ENCODE measurements at places on chromosomes 6 and 20.

- no peak for DNase-seq
Observed at GRCh38 chr20:57780398-57780797, 70.6 kb upstream of the PMEPA1 start.

- no peak for DNase-seq
Observed at GRCh38 chr6:122567034-122567433, 43.2 kb upstream of the PKIB start.

DNA sequence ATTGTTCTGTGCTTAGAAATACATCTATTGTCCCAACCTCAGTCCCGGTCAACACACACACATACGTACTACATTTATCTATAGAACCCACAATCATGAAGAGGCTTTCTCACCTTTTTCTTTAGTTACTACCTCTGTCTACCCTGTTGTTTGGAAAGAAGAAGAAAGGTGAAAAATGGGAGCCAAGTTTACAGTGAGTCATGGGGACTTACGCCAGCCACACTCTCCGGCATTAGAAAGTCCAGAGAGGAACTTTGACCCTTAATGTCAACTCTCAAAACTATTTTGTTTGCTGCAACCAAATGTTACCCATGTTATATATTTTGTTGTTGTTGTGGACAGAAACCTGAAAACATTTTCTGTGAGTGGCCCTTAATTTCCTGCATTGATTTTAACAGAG, 259.1 kb downstream of the ZFAND3 start:
- DNase-seq, result no peak

- no peak for DNase-seq
Observed at GRCh38 chr6:31225735-31226134, 46.2 kb downstream of the HLA-C start.

DNA sequence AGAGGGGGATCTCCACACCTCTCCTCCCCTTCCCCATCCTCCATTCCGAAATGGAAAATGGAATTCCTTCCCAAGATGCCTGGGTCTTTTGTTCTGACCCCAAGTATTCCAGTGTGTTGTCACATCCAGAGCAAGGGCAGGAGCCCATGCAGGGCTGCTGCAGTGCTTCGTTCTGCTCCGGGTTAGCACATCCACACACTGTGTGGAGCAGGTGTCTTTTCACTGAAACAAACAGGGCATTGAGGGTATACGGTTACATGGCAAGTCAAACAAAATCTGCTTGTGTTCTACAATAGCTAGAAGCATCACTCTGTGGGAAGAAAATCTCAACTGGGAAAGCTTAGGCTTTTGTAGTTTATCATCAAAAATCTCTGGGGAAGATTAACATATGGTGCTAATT, 56.9 kb downstream of the LYRM2 start:
- DNase-seq, result no peak

DNA sequence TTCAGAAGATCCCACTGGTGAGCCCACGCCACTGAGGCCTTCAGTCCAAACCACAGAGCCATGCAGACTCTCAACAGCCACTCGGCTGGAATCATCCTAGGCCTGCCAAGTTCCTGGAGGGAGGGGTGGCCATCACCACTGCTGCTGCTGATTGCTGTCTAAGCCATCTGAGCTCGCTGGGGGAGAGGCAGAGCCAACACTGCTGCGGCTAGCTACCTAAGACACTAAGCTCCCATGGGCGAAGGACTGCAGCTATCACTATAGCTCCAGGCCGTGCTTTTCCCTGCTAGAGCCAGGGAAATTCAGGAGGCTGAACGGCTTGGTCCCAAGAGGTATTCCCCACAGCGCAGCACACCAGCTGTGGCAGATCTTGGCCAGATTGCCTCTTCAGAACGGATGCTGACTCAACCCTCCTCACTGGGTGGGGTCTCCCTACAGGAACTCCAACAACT, 73.6 kb downstream of the TBC1D32 start:
- DNase-seq, result no peak

DNA sequence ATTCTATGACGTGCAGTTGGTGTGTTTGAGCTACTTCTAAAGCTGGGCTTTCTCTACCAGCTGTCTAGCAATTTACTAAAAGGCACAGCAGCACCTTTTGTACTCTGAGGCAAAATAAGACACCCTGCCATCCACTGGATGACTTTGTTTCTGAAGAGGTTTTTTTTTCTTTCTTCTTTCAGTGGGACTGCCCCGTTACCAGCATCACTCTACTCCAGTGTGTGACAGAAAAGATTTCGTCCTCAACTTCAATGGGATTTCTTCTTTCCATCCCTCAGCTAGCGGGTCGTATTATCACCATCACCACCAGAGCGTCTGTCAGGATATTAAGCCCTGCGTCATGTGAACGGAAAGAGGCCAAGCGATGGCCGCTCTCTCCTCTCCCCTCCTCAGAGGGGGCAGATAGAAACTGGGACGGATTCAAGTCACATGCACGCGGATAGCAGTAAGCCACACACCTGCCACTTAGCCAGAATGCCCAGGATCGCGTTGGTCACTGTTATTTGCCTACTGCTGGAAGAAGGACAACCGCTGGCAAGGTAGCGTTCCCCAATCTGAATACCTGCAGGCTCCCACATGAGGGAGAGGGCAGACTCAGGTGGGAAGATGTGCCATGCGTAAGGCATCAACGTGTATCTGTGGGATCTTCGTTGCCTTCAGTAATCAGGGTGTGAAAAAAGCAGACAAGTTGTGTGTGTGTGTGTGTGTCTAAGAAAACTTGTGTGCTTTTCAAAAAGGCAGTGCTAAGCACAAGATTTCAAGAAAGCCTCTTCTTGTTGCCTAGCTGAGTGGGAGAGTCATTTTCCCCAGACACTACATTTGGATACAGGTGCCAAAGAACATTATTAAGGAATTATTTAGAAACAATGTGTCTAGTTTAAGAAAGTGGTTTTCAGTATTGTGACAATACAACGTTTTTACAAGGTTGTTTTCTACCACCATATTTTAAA, 5.4 kb downstream of the FOXF2 start:
- DNase-seq, result no peak

- DNase-seq, result no peak
Observed at GRCh38 chr20:42155586-42155985, 537.4 kb upstream of the CHD6 start.

DNA sequence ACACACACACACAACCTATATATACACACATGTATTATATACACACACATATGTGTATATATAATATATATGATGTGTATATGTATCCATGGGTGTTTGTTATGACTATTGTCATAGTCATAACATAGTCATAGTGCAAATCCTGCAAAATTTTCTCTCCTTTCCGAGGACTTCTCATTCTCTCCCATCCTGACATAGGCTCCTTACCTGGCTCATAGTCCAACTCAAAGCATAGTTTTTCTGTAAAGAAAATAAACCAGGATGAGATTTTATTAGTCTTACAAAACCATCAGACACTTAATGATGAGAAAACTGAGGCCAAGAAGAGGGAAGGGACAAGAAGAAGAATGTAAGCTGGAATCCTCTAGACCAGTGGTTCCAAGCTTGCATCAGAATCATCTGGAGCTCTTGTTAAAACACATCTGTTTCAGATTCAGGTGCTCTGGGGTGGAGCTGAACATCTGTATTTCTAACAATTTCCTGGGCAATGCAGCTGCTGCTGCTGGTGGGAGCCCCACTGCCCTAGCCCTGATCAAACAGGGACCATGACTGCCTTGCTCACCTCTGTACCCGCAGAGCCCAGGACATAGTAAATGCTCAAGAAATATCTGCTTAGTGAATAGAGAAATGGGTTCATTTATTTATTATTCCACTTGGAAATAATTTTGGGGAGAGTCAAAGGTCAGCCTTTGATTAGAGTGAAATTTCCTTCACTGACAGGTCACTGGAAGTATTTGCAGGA, 5.3 kb downstream of the TRIM10 start:
- DNase-seq, result no peak

- no peak for DNase-seq
Observed at GRCh38 chr6:134046054-134046453, 6.4 kb downstream of the SLC2A12 start.

GRCh38 chr6:20533746-20534294, 437 bp upstream of the CDKAL1 start:
- no peak for DNase-seq

DNA sequence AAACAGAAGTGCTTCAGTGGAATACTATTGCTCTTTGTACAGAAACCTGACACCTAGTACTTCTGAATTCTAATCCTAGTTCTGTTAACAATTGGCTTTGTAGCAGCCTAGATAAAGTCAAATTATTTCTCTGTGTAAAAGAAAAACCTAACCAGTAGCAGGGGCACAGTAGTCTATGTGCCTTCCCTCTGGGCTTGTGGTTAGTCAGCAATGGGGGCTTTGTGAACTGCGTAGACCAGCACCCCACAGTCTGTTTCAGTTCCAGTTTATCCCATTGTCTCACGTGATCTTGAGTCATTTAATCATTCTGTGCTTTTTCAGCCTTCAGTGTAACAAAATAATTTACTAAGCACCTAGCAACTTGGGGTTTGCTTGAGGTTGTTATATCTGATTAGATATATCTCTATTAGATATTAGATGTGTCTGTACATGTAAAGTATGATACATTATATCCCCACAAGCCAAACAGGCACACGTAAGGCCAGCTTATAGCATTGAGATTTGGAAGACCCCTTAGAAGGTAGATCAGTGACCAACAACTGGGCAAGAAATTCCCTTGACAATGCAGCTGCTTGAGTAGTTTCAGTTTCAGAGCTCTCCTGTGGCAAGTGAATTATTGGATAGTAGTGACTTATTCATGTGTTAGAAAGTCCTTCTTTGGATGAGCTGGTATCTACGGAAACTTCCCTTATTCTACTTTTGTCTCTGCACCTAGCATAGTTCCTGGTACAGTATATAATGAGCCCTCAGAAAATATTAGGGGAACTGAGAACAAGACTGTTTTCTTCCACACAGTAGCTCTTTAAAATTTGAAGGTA, 27.9 kb upstream of the CCR6 start:
- DNase-seq, result no peak

GRCh38 chr6:13364842-13365241, 36.5 kb upstream of the TBC1D7 start:
- DNase-seq, result no peak

DNA sequence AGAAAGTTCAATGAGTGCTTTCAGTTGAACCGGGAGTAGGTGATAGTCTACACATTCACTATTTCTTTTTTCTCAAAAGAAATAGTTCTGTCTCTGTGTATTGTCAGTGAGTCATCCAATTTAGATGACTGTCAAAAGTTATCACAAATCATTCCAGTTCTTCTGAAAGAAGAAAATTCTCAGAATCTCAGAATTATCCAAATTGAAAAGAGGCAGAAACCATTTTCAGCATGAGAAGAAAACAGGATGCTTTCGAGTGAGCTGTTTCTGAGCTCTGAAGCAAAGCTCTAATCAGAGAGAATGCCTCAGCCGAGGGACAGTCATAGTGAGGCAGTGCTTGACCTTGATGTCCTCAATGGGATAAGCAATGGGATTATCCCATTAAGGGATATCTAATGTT, 97.9 kb downstream of the HUS1B start:
- no peak for DNase-seq

GRCh38 chr6:71299541-71300470, 11.2 kb downstream of the OGFRL1 start:
- no peak for DNase-seq

DNA sequence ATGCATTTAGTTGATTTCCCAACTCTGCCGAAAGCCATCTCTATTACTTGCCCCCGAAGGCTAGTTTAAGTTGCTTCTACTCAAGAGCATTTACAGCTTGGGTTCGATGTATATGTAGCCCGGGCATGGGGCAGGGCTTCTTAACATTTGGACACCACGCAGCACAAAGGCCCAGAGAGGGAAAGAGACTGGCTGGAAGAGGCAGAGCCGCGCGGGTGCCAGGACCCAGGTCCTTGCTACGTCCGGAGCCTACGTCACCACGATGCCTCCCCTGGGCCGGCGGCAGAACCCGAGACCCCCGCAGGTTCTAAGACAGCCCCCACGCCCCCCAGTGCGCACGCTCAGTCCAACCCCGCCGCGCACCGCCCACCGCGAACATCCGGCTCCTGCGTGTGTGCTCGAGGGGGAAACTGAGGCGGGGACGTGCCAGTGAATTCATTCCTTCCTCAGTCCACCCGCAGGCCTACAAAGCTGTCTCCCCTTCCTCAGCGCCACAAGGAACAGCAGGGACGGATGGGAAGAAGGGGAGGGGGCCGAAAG, 367 bp upstream of the PCIF1 start:
- DNase-seq, result peak; percentile 17

- DNase-seq, result no peak
Observed at GRCh38 chr6:105880030-105880492, 206.1 kb upstream of the PRDM1 start.

GRCh38 chr20:50320901-50321796, 130.5 kb downstream of the CEBPB start:
- DNase-seq, result no peak

DNA sequence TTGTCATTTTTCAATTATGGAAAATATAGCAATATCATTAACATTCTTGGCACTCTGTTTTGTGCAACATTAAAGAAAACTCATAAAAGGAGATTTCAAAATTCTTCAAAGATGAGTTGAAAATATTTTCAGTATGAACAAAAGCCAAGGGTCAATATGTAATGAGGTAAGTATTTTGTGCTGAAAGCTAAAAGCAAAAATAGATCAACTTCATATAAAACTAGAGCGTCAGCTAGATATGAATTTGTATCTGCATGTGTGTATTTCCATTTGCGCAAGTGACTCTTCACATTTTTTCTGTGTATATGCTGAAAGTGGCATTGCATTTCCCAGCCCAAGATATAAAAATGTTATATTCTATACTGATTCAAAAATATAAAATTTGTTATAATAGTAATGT, 492.1 kb upstream of the EYS start:
- DNase-seq, result no peak

GRCh38 chr6:6579281-6579680, 9.2 kb upstream of the LY86 start:
- DNase-seq, result no peak

DNA sequence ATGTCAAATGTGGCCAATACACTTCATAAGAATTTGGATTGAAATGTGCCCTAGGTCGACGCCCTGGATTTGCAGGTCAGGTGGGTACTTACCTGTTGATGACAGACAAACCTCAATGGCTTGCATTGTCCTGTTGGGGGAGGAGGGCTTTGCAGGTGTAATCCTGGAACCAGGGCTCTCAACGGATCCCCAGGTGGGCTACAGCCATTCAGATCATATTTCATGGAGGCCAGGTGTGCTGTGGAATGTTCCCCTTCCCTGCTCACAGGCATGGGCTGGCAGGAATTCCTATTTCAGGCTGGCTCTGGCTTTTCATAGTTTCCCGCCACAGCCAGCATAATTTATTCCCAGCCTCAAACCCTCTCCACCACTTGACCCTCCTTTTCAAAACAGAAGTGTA, 254.7 kb downstream of the SMOC2 start:
- no peak for DNase-seq
